ENCODE measurements at places on chromosomes 5 and 9. TPM values are rescaled to one million over a fixed set of nuclear protein-coding genes. Genes with fewer than 3 reads are reported as not detected.

Gene DAPK1
- total RNA-seq = 33.3 TPM

DNA sequence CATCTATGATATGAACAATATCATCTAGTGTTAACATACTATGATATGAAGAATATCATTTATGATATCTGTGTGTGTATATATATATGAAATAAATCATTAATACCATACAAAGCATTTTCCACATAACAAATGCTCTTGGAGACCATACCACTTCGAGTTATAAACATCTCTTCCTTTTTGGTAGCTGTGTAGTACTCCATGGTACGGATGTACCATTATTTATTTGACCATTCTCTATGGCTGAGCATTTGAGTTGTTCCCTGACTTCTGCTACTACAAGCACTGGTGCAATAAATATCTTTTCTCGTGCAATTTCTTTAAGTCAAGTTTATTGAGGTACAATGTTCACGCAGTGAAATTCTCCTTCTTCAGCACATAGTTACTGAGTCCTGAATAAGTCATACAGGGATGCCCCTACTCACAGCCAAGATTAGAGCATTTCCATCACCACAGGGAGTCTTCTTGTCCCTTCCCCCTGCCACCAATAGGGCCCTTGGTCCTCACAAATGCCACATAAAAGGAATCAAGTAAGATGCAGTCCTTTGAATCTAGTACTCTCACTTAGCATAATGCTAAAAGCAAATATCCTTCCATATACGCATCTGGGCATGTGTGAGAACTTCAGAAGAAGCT is 75.2 kb upstream of the SLC25A48 start:
- no peak for DNase-seq

DNA sequence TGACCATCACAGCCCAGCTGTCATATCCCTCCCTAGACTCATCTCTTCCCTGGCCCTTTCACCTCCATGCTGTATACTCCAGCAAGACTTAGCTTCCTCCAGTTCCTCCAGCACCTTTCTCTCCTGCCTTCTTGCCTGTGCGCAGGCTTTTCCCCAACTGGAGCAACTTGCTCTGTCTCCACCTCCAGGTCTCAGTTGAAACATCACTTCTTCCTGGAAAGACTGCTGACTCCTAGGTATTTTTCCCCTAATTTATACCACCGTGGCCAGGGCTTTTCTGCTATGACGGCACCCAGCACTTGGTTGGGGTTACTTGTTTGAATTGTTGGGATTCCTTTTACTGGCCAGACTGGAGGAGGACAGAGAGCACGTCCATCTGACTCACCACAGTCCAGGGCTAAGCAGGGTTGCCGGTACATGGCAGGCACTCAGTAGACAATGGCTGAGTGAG is 67.5 kb downstream of the KCNIP1 start:
- no peak for DNase-seq

GRCh38 chr5:24816206-24816605 is 171.4 kb upstream of the CDH10 start:
- DNase-seq = no peak

Gene ASPN
- not detected for total RNA-seq

All from mammary epithelial cell (primary cell).